ENCODE measurements at places on chromosomes 2 and 18.

- DNase-seq, result peak; percentile 97
These were observed at the start of gene GFPT1 for GRCh38 chr2:69386789-69387734. Gene GFPT1 (minus strand): TSS chr2:69387227. CDS start chr2:69387071, 156 bp downstream.

GRCh38 chr2:161245261-161245553, 63.0 kb upstream of the PSMD14 start:
- DNase-seq, result no peak

DNA sequence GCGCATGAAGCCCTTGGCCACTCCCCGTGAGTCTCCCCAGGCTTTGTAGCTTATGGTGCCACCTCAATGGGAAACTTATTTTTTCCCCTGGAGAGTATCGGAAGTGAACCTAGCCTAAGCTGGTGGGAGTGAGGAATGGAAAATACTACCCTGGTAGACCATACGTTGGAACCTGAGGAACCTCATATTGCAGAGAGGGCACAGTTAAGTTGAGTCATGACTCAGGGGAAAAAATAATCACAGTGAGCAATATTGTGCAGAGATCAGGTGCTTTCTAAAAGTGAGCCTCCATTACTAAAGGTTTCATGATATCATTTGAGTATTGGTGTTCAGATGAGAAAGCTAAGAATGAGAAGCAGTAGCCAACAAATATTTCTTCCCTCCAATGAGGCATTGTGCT, 360.5 kb upstream of the NT5C1B start:
- no peak for DNase-seq

GRCh38 chr2:58237741-58238140, 3.4 kb downstream of the FANCL start:
- DNase-seq, result no peak

- no peak for DNase-seq
These were observed 3.0 kb upstream of the OSR1 start for GRCh38 chr2:19361325-19361990.

DNA sequence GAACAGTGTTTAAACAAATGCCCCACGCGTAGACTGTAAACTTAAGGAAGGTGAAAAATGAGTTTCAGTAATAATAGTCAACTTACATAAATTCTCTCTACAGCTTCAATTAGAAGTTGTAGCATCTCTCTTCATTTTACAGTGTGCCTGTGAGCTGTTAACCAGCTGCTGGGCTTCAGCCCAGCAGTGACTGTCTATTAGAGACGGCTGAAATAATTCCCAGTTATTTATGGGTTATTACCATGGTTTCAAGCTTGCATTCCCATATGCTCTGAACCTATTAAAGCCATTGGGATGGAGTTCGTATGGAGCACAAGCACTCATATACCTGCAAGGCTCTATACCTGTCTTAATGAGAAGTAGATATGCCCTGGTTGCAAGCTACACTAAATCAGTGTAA, 501.1 kb downstream of the CNTNAP5 start:
- no peak for DNase-seq

DNA sequence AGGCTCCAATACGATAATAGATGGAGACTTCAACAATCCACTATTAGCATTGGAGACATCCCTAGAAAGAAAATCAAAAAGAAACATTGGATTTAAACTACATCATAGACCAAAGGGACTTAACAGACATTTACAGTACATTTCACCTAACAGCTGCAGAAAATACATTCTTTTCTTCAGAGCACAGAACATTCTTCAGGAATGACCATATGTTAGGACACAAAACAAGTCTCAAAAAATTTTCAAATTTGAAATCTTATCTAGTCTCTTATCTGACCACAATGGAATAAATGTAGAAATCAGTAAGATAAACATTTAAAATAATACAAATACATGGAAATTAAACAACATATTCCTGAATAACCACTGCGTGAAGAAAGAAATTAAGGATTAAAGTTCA, 68.7 kb downstream of the STRADB start:
- no peak for DNase-seq

- peak; percentile 53 for DNase-seq
These were observed 2.1 kb upstream of the CXCR1 start for GRCh38 chr2:218168635-218169462.

DNA sequence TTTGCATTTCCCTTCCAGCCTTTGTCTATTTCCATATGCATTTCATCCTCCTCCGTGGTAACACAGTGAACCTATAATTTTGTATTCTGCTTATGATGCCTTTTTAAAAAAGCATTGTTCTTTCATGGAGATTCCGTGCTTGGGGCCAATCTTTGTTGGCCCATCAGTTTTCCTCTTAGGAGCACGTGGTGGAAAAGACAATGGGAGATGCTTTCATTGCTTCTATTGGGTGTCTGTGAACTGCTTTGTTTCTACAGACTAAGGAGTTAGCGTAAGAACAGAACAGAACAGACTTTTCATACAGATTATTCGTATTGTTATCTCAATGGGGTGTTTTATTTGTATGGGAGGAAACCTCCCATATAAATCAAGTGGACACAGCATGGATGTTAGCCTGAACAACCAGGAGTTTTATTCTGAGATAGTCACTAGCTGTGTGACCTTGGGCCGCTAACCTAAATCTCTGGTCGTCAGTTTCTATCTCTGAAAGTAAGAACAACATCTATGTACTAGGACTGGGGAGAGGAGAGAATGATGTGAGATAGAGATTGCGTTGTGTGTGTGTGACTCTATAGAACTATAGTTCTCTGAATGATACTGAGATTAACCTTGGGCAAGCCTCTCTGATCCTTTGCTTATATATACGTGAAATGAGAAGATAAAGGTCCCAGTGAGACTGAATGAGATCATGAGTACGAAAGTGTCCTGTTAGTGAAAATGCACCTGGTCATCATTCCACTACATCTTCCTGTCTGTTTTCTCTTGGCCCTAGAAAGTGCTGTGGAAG, 22.9 kb upstream of the YWHAQ start:
- DNase-seq, result no peak

DNA sequence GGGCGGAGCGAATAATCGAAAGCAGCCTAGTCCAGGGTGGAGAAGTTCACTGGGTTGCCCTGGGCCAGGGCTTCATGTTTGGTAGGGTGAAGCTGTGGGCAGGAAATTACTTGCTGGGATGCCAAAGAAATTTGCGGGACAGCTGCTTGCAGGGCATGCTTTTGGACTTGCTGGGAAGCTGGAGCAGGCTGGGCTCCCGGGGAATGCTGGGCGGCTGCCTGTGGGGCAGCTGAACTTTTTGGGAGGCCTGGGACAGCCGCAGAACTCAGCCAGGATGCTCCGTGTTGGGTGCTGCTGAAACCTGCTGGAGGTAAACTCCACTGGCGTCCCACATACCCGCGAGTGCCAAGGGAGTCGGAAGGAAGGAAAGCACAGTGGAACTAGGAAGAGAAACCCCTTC, 31.9 kb downstream of the ASB1 start:
- DNase-seq, result no peak

DNA sequence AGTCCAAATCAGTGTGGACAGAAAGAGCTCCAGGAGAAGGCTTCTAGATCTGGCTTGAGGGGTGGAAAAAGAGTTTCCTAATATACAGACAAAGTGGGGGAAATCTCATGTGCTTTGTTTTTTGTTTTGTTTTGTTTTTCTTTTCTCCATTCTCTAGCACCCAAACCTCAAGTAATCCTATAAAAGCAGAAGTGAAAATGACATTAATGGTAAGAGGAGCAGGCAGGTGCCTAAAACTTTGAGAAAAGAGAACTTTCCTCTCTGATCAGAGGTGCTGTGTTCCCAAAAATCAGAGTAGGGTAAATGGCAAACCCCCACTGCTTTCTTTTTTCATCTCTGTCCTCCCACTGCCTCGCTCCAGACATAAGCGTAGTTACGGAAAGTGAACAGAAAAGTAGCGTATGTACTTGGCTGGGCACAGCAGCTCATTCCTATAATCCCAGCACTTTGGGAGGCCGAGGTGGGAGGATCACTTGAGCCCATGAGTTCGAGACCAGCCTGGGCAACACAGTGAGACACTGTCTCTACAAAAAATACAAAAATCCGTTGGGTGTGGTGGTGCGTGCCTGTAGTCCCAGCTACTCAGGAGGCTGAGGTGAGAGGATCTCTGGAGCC, 77.8 kb downstream of the FAM161A start:
- no peak for DNase-seq

GRCh38 chr18:77106331-77106730, 26.3 kb downstream of the MBP start:
- DNase-seq, result no peak

- DNase-seq, result no peak
These were observed 117.3 kb upstream of the HNMT start for GRCh38 chr2:137846993-137847392.

DNA sequence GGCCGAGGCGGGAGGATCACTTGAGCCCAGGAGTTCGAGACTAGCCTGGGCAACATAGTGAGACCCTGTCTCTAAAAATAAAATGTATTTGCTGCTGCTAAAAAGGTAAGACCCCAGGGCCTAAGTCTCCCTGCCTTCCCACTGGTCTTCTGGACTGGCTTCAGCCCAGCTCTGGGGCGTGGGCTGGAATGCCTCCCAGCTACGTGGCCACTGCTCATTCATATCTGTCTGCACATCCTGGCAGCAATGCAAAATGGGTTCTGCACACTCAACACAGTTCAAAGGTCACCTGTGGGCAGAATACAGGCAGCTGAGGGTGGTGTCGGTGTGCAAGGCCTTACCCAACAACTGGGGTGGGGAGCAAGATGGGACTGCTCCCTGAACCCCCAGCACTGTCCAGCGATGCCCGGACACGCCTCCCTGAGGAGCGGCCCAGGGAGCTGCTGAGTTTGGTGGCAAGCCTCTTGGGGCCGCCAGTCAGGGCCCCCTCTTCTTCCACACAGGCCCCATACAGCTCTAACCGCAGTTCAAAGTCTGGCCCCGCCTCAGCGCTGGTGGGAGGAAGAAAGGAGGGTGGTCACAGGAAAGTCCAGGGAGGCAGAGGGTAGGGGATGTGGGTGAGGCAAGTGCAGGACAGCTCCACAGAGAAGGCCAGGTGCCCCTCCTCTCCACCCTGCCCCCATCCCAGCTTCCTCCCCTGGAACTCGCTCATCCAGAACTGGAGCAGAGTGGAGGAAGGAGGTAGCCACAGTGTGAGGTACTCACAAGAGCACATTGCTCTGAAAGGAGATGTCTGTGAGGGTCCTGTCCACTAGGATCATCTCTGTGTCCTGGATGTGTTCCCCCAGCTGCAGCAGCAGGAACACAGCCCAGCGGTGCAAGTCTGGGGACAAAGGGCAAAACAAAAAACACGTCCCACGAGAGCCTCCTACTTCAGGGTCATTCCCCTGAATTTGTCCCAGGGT, 8.2 kb downstream of the WDR54 start:
- DNase-seq, result no peak
